Activated T-cell treated with anti-CD3 and anti-CD28 coated beads for 4 hours (primary cell): ENCODE measurements at places on chromosomes 12 and 14.
A peak's percentile ranks its signal among the peaks of the same experiment; 100 is the strongest.

DNA sequence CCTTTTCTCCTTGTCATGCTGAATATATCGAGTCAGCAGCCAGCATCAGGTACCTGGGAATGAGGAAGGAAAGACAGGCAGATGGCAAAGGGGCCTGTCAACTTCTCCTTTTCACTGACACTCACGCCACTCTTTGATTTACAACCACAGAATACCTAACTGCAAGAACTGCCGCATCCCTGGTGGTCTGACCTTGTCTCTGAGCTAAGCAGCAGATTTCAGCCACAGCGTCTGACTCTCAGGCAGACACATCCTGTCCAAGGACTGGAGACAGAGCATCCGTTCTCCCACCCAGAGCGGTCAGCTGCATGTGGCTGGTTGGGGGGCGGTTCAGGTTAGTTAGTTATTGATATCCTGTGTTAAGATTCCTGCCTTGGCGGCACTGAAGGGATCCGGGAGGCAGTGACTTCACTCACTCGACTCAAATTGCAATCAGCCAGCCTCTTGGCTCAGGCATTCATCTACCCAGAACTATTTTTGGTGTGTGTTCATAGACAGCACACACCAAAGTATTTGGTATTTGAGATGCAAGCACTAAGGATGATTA, 11.2 kb upstream of the MAP1LC3B2 start:
- DNase-seq, result no peak

DNA sequence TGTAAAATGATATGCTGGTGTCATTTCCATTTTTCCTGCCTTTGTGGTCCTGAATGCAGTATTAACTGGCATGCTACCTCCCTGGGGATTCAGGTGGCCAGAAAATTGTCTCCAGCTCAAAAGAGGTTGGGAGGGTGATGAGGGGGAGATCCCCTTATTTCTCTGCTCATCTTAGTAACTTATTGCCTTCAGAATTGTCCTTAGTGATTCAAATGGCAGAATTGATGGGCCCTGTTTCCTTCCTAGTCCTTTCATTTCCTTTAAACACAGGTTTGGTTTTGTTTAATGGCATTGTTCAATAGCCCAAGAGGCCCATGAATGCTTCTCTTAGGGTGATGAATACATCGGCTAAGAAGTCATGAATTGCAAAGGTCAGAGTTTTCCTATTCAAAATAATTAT, 207.0 kb downstream of the SLC41A2 start:
- no peak for DNase-seq

GRCh38 chr14:50830044-50830931, 674 bp downstream of the NIN start:
- peak; percentile 56 for DNase-seq

GRCh38 chr14:104593710-104594136, 10.8 kb downstream of the TMEM179 start:
- DNase-seq, result no peak

DNA sequence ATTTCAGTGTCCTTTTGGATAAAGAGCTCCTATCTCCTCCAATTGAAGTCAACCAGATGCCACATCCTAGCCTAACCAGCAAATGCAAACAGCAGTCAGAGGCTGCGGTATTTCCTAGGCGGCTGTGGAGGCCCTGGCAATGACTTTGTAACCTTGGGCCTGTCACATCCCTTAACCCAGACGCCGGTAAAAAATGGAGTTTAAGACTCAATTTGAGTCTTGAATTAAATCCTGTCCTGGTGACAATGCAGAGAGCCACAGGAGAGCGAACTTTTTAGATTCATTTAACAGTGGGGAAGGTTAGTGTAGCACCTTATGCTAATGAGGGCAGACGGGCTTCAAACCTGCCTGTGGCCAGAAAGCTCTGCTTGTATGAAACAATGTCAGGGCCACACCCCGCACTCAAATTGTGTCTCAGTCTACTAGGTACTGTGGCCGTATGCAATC, 1.3 kb downstream of the C12orf75 start:
- DNase-seq, result no peak

DNA sequence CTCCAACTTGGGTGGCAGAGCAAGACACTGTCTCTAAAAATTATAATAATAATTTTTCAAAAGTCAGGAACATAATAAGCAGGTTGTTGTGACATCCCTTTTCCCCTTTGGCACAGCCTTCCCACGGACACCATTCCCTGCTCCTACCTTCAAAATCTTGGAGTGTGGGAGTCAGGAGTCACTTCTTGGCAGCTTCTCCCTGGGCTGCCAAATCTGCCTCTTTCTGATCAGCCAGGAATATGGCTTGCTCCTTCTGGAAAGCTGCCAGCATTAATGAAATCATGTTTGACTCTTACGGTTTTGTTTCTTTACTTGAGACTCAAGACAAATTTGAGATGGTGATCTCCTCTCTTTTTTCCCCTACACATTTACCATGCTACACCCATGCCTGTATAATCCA, 391.4 kb upstream of the SYT1 start:
- DNase-seq, result no peak

DNA sequence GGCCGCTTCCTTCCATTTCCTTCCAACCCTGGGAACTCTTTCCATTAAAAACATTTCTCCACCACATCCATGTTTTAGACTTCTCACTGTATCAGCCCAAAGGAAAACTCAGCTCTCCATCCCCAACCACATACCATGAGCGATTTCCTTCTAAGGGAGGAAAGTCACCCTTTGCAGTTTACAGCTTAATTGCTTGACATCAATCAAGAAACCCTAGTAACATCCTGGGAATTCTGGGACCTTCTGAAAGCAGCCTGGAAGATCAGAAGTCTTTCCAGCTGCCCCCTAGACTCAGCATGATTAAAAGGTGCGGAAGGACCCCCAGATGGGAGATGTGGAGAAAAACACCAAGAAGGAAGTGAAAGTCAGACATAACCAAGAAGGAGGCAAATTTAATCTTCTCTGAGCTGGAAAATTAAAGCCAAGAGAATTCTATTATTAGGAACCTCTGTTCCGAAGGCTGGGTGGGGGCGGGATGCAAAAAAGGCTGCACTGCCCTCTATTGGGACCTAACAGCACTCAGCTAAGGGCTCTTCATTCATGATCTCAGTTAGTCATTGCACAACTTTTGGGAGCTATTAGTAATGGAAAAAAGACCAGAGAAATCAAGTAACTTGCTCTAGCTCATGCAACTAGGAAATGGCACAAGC, 73.3 kb upstream of the PLXNC1 start:
- no peak for DNase-seq

DNA sequence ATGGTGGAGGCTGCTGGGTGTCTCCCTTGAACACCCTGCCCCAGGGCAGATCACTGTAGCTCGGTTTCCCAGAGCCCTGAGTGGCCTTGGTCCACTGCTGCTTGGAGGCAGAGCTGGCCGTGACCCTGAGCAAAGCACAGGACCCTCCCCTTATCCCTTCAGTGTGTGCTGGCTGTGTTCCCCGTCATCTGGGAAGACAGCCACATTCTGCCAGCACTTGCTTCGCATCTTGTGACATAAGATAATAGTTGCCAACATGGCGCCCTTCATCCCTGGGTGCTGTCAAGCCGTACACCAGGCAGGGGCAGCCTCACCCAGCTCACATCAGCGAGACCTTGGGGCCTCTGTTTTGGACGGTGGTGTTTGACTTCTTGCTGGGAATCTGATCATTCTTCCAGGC, 12.1 kb upstream of the ALDH2 start:
- DNase-seq, result no peak

- no peak for DNase-seq
Measured at GRCh38 chr14:93316716-93317115, 16.1 kb downstream of the BTBD7 start.

DNA sequence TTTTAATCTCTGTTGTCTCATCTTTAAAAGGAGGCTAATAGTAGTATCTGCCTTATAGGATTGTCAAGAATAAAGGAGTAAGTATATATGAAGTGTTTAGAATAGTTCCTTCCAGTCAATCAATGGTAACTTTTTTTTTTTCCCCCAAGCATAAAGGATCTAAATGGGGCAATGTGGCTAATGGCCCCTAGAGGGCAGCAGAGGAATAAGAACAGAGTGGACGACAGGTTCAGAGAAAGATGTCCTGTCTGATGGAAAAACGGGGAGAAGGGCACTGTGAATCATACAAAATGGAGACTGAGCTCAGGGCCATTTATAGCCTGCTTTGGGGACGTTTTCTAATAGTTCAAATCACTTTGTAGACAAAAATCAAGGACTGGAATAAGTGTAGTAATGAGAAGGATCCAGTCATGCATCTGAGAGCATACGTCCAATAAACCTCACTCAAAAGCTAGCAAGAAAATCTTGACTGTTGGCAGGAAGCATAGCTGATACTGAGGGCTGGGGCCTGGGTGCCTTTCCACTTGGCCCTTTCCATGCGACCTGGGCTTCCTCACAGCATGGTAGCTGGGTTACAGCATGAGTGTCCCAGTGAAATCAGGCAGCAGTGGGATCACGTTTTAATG, 51.3 kb downstream of the IFNG-AS1 start:
- DNase-seq, result peak; percentile 56

- no peak for DNase-seq
Measured at GRCh38 chr14:76957224-76957891, 71.2 kb downstream of the IRF2BPL start.

DNA sequence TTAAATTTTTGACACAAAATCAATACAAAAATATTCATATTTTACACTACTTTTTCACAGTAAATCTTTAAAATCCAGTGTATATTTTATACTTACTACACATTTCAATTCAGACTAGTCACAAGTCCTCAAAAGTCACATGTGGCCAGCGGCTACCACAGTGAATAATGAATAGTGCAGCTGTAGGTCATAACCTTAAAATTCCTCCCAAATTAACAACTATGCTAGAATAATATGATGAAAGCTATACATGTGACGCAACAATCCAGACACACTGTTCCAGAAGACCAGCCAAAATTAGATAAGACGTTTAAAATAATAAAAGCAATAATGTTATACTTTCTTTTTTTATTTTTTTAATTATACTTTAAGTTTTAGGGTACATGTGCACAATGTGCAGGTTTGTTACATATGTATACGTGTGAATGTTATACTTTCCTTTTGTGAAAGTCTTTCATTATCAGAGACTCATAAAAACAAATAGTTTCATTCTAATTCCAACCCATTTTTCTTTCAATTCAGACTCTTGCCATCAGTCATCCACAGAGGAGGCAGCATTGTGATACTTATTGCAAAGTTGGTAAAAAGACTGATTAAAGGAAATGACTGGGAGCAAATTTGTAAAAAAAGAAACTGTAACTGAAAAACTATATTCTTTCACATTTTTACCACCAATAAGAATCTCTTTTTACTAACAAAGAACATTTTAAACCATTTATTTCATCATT, 67.0 kb downstream of the C2CD5 start:
- DNase-seq, result no peak

DNA sequence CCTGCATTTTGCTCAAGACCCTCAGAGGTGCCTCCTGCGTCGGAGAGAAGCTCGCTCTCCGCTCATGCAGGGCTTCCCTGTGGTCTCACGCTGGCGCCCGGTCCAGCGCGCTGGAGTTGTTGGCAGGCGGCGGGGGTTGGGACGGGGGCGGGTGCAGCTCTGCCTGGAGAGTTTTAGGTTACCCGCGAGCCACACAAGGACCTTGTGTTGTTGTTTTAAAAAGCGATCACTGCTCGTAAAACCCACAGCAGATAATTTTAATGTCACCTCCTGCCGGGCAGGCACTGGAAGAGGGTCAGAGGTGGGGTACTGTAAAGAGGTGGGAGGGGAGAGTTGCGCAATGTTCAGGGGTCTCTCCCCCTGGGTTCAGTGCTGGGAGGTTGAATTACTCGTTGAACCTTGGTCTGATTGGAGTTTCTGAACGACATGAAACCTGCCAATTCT, 850 bp downstream of the SMOC1 start:
- DNase-seq, result no peak

- no peak for DNase-seq
Measured at GRCh38 chr14:100571837-100572236, 15.4 kb downstream of the BEGAIN start.

DNA sequence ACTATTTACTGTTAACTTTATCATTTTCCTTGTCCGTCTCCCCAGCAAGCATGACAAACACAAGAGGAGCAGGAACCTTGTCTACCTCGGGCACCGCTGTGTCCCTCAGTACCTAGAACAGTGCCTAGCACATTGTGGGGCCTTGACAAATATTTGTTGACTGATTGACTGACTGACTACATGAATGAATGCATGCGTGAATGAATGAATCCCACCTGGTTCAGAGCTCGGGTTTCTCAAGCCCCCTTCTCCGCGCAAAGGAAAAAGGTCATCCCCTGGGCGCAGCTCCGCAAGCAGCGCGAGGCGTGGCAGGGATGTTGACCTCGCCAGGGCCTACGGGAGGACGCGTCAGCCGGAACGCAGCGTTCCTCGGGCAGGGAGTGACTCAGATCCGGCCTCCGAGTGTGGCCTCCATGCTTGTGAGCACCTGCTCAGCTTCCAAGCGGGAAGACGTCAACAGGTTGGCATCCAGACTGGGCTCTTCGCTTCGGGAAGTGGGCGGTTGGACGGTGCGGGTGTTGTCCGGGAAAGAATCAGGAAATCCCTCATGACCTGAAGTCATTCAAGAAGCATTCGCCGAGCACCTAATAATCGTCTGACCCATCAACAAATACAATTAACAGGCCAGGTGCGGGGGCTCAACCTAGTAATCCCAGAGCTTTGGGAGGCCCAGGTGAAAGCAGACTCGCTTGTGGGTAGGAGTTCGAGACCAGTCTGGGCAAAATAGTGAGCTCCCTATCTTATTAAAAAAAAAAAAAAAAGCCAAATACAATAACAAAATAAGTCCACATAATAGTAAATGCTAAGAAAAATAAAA, 13.9 kb upstream of the UBC start:
- DNase-seq, result no peak

GRCh38 chr12:116227811-116228210, 49.7 kb downstream of the MED13L start:
- DNase-seq, result no peak

- DNase-seq, result no peak
Measured at GRCh38 chr14:104799244-104800014, 1.5 kb upstream of the ZBTB42 start.

- no peak for DNase-seq
Measured at GRCh38 chr12:48185181-48185919, 1.9 kb downstream of the CCDC184 start.

DNA sequence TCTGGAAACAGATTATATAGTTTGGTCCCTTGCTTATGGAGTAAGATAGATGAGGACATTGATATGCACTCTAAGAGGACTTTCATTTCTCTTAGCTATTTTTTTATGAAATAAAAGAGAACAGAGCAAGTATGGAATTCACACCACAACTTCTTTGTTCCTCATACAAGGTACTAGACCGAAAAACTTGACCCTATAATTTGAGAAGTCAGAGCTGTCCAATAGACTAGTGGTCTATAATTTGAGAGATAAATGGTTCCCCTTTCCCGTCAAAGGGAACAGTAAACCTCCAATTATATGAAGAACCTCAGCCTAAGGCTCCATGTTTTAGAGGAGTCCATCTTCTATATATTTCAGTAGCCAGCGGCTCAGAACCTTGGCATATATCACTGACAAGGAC, 58.5 kb upstream of the HIF1A start:
- DNase-seq, result no peak

GRCh38 chr12:38389614-38390013, 73.0 kb downstream of the ALG10B start:
- DNase-seq, result no peak
